ENCODE measurements at places on chromosomes 6 and 20.

GRCh38 chr20:13356591-13356990 is 135.5 kb downstream of the ISM1 start:
- DNase-seq, result no peak

DNA sequence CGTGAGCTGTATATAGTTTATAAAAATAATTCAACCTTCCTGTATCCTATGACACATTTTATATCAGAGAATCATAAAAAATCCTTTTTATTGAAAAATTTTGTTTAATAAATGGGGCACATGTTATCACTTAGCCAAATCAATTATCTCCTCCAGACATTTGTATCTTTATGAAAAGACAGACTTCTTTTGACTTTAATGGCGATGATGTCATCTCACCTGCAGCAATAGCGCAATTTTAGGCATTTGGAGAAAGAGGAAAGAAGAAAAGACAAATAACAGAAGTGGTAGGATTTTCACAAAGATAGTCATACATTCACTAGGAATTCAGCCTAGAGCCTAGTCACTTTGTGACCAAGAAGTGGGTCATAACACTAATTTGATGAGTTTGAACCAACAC is 444.5 kb downstream of the PREX1 start:
- no peak for DNase-seq

DNA sequence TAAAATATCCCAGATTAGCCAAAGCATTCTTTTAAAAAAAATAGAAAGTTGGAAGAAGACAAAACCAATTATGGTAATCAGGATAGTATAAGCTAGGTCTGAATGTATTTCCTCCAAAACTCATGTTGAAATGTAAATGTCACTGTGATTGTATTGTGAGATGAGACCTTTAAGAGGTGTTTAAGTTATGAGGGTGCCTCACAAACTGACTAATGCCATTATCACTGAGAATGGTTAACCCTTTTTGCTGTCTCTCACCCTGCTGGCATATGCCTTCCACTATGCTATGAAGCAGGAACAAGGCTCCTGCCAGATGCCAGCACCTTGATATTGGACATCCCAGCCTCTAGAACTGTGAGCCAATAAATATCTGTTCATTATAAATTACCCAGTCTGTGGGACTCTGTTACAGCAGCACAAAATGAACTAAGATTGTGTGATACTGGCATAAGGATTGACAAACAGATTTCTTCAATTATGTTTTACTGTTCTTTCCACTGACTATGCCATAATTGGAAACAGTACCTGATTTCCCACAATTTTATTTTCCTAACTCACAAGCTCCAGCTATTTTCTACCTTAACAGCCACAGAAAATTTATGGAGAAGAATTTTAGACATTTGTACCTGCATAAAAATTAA is 63.8 kb downstream of the IBTK start:
- DNase-seq, result no peak

- DNase-seq, result no peak
These were observed 127.2 kb downstream of the PAX1 start for GRCh38 chr20:21832442-21833385.

DNA sequence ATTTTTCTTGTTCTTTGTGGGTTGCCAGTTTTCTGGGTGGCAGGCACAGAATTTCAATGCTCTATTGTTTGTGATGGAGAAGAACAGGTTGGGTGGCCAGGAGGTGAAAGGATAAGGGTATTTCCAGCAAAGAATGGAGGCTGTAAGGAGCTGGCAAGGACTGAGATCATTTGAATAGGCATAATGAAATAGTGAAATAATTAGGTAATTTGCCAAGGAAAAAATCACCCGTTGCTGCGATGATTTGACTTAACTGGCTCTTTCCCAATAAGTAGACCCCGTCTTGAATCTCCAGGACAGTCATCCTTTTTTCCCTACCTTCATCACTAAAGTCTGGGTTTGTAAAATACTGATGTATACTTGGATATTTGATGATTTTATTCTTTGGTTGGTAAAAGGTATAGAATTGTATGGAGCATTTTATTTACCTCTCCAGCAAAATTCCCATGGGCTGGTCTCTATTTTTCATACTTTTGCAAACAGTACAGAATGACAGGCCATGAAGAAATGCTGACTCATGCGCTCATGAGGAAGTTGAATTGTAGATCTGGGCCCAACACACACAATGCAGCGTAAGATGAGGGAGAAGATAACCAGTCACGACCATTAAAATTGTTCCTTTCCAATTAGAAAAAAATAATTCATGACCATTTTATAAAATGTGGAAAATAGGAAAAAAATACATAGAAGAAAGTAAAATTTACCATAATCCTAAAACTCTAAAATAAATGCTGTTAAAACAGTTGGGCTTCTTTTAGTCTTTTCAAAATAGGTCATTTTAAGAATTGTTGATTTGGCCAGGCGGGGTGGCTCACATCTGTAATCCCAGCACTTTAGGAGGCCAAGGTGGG is 2.4 kb upstream of the GCNT2 start:
- no peak for DNase-seq

- peak; percentile 32 for DNase-seq
These were observed 6.9 kb upstream of the HELZ2 start for GRCh38 chr20:63580796-63581461.

DNA sequence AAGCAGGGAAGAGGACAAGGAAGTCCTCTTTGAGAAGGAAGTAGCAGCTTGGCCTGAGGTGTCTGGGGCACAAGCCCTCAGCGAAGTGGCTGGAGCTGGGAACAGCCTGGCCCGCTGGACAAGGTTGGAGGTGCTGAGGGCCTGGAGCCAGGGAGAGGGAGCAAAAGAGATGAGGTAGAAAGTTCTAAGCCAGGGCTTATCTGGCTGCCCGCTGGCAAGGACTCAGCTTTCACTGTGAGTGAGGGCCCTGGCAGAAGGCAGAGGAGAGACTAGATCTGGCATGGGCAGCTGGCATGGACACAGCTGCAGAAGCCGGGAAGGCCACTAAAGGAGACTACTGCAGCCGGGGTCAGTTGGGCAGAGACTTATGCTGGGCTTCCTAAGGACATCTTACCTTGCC is 21.8 kb upstream of the PCMTD2 start:
- DNase-seq, result no peak

GRCh38 chr20:1875183-1875554 is 20.0 kb upstream of the SIRPA start:
- no peak for DNase-seq

GRCh38 chr20:52799130-52799529 is 173.0 kb upstream of the TSHZ2 start:
- DNase-seq, result peak; percentile 38

- DNase-seq, result no peak
These were observed 44.6 kb downstream of the TOX2 start for GRCh38 chr20:43959079-43959919.

DNA sequence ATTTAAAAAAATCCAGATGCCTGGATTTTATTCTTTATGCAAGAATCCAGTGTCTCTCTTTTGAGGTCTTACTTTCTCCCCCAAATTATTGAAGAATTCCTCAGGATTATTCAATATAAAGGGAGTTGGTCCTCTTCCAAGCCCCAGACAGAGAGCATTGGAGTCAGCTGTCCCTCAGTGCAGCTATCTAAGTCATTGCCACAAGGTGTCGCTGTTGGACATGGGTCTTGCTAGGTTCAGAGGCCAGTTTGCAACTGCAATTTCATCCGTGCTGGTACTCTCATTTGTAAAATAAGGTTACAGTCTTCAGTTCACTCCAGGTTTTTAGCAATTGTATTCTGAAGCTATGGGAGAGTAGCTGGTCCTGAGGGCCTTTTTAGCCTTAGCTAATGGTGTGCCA is 27.8 kb downstream of the CCN2 start:
- peak; percentile 26 for DNase-seq

DNA sequence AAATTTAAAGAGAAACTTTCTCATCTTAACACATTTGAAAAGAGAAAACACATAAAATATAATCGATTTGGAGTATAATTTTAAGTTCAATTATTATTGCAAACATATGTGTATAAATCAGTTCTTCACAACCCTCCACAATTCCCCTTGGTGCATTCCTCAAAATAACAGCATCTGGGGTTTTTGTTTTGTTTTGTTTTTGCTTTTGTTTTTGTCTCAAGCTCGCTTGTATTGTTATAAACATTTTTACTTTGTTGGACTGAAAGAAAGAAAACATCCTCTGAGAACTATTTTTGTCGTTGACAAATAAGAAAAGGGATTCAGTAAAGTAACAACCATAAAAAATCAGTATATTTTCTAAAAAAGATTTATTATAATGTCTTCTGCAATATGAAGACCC is 60.2 kb upstream of the HIVEP1 start:
- DNase-seq, result no peak

- DNase-seq, result no peak
These were observed 21.6 kb upstream of the RAET1L start for GRCh38 chr6:150046943-150047342.

DNA sequence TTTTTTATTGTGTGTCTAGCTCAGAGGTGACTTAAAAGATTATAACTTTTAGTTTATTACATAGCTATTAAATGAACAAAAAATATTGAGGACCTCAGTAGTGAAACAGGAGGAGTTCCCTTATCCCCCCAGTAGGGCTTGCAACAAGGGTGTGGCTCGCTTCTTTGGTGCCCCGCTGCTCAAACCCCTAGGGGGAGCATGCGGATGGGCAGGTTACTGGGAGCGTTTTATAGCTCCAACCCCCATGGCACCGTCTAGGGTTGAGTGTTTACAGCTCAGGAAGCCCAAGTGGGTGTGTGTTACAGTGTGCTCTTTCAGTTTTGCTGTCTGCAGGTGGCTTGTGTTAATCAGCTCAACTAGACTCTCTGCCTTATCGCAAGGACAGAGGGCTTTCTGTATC is 1513.7 kb downstream of the GRIK2 start:
- no peak for DNase-seq

DNA sequence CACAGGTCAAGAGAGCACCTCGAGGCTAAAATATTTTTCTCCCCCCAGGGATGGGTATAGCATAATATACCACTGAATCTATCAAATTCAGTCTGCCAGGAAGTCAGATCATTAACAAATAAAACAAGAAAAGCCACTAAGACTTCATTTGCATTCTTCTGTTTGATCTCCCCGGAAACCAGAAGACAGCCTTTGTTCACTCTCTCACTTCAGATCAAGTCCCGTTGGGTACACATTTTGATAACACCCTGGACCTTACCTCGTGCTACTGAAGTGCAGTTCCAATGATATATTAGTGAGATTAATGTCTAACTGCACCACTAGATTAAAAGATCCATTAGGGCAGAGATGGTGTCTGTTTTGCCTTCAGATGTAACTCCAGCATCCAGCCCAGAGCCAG is 157.7 kb upstream of the B3GAT2 start:
- no peak for DNase-seq

DNA sequence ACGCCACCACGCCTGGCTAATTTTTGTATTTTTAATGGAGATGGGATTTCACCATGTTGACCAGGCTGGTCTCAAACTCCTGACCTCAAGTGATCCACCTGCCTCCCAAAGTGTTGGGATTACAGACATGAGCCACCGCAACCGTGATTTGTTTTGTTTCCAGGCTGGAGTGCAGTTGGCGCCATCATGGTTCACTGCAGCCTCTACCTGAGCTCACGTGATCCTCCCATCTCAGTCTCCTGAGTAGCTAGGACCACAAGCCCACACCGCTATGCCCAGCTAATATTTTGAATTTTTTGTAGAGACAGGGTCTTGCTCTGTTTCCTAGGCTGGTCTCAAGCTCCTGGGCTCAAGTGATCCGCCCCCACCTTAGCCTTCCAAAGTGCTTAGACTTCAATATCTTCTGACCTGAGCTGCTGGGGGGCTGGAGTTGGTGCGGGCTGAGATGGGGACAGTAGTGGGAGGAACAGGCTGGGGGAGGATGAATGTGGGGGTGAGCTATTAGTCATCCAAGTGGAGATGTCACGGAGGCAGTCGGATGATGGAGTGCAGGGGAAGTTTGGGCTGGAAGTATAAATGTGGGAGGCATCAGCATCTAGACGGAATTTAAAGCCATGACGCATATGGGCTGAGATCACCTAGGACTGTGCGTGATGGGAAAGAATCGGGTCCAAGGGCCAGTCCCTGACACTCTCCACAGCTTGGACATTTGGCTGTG is 23.1 kb upstream of the ZMYND8 start:
- DNase-seq, result peak; percentile 40

DNA sequence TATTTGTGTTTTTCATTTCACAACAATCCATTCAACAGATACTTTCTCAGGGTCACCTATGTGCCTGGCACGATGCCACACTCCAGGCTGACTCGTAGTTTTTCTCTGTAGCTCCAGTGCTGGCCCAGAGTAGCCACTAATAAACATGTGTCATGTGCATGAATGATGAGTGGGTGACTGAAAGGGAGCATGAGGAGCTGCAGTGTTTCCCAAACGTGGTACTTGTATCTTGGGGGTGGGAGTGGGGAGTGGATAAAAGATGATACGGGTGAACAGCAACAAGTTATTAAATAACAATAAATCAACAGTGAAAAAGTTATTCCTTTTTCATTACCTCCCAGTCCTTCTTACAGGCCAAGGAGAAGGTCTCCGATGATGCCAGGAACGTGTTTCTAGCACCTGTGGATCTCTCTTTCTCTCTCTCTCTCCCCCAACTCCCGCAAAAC is 17.1 kb downstream of the SRXN1 start:
- DNase-seq, result no peak

DNA sequence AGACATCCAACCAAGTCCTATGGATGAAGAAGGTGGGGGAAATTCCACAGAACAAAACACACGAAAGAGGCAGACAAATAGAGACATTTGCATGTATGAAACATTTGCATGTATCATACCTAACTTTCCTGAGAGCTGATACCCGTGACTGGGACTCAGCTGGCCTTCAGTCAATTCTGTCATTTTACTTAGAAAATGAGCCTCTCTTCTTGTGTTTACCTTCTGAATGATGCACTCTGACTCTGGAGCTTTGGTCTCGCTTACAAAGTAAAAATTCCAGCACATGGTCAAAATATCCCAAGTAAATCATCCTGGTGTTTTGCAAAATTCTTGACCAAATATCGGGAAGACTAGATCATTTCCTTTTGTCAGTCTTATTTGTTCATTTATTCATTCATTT is 46.9 kb downstream of the MMUT start:
- no peak for DNase-seq

- no peak for DNase-seq
These were observed 145.8 kb downstream of the PTPRT start for GRCh38 chr20:43043887-43044286.

DNA sequence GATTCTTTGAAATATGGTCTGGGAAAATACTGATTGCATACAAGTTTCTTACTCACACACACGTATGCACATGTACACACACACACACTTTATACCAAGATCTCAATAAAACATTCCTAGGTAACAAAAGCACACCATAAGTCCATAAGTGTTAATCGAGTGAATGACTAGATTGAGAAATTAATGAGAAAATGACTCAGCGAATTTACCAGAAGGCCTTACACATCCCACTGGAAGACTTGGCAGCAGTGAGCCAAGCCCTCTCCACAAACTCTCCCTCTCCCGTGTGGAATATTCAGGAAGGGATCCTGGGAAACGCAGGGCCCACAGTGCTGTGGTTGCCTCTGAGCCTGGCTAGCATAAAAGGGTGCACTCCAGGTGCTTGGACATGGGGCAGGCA is 227.2 kb downstream of the LY86 start:
- DNase-seq, result no peak

GRCh38 chr6:27334141-27334540 is 22.1 kb upstream of the POM121L2 start:
- no peak for DNase-seq

GRCh38 chr20:43969028-43969447 is 54.4 kb downstream of the TOX2 start:
- no peak for DNase-seq

GRCh38 chr6:56288347-56288746 is 41.0 kb upstream of the COL21A1 start:
- no peak for DNase-seq

GRCh38 chr6:56555438-56555872 is 87.2 kb downstream of the DST start:
- peak; percentile 13 for DNase-seq
